ENCODE measurements at places on chromosomes 1 and 21.

DNA sequence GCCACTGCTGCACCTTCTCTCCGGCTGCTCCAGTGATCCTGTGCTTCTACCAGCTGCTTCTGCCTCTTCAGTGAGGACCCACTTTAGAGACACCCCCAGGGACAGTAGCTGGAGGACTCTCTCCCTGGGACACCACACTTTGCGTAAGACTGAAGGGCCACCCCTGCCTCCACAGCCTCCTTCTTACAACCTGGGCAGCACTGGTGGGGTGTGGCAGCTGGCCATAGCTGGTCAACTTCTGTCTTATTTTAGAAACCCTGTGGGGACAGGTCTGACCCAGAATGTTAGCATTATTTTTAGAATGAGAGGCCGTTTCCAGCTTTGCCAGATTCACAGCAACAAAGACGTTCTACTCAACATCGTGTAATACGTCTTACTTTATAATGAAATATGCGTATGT is 1.1 kb upstream of the KRTAP10-9 start:
- peaks cover 60% of the 10 kb centered on the region for H3K4me1 ChIP-seq
- peak overlapping the region; percentile 75 for H3K27ac ChIP-seq
- no peaks in the 10 kb centered on the region for H3K27me3 ChIP-seq
- peak overlapping the region; percentile 32 for H3K4me3 ChIP-seq

DNA sequence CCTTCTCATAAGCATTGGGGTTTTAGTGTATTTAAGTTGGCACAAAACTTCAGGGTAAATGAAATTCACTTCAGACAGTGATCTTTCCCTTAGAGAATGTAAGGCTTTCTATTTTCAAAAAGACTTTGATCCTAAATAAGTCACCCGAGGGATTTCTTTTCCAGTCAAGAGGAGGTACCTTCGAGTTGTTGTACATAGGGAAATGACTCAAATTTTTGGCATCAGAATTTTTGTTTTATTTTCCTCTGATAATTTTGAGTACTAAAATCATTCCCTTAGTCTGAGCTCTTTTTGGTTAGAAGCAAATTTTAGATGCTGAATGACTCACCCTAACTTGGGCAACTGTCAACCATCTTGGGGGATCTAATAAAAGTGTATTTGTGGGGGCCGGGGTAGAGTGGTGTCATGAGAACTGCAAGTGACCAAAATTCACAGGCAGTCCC is 193.9 kb downstream of the DHRS3 start:
- DNase-seq: no peak
- no peaks in the 10 kb centered on the region for H3K27me3 ChIP-seq
- H3K4me1 ChIP-seq: peaks cover 10% of the 10 kb centered on the region
- H3K36me3 ChIP-seq: peaks cover 2% of the 10 kb centered on the region
- H3K27ac ChIP-seq: no peak overlapping the region

- peaks cover 31% of the 10 kb centered on the region for H3K4me1 ChIP-seq
- peak overlapping the region; percentile 93 for H3K4me3 ChIP-seq
- peak overlapping the region; percentile 85 for H3K27ac ChIP-seq
- peaks cover 3% of the 10 kb centered on the region for H3K36me3 ChIP-seq
Observed at GRCh38 chr1:23368562-23369334, 888 bp downstream of the ZNF436 start.

GRCh38 chr1:233248014-233248413 is 47.5 kb downstream of the PCNX2 start:
- H3K4me3 ChIP-seq: no peak overlapping the region
- DNase-seq: no peak
- H3K36me3 ChIP-seq: peaks cover 14% of the 10 kb centered on the region

- peaks cover 41% of the 10 kb centered on the region for H3K36me3 ChIP-seq
- peak overlapping the region; percentile 77 for H3K27ac ChIP-seq
- no peak for DNase-seq
- peak overlapping the region; percentile 56 for H3K4me3 ChIP-seq
- H3K4me1 ChIP-seq: peaks cover 42% of the 10 kb centered on the region
Observed at GRCh38 chr1:12345350-12346217, 115.8 kb downstream of the VPS13D start.

DNA sequence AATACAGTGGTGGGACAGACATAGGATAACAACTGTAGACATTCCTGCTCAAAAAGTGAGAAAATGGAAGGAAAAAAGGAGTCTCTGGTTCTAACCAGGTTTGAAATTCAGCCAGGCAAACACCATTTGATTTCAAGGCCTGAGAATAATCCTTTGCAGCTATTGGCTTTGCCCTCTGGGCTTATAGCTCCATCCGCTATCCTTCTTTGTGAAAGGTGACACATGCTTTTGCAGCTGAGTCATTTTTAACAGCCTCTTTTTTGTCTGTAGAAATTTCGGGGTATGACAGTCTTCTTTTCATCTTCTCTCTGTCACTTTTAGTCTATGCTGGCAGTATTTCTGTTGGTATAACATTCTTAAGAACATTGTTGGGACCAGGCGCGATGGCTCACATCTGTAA is 16.2 kb downstream of the SDHC start:
- H3K4me3 ChIP-seq: no peak overlapping the region
- peaks cover 5% of the 10 kb centered on the region for H3K4me1 ChIP-seq

GRCh38 chr1:159917533-159918351 is 7.6 kb downstream of the TAGLN2 start:
- H3K27ac ChIP-seq: peak overlapping the region; percentile 47
- DNase-seq: no peak
- H3K36me3 ChIP-seq: peaks cover 60% of the 10 kb centered on the region
- H3K27me3 ChIP-seq: no peaks in the 10 kb centered on the region
- H3K4me1 ChIP-seq: peaks cover 82% of the 10 kb centered on the region
